Stimulated activated CD8-positive, alpha-beta memory T cell treated with anti-CD3 and anti-CD28 coated beads, Interleukin-2, amount 100 ng/mL, for 48 hours (primary cell): ENCODE measurements at places on chromosomes 3 and 15.

DNA sequence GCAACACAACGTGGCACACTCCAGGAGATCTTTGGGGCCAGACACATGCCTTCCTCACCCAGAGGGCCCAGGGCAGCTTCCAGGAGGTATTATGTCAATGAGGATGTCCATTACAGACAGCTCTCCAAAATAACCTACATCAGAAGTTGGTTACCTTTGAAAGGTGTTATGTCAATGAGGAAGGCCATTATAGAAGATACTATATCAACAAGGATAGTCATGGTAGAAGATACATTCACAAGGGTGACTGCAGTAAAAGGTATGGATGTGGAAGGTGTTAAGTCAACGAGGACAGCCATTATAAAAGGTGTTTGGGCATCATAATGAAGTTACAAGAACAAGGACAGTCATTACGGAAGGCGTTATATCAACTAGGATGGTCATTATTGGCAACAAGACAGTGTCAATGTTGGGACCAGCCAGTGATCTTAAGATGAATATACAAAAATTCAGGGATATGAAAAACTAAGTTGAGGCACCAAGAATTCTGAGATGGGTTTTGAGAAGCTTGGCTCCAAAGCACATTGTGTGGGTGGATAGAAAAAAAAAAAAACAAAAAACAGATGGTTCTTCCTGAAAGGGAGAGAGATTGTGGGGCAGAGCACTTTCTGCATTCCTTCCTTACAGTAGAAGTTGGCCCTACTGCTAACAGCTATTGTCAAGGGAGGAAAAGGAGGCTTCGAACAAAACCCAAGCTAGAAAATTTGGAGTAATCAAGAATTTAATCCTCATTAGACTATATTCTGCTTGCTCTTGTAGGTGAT is 11.2 kb downstream of the CDCP1 start:
- no peak for DNase-seq

- no peak for DNase-seq
Measured at GRCh38 chr3:45524565-45524964, 70.0 kb upstream of the LIMD1 start.

DNA sequence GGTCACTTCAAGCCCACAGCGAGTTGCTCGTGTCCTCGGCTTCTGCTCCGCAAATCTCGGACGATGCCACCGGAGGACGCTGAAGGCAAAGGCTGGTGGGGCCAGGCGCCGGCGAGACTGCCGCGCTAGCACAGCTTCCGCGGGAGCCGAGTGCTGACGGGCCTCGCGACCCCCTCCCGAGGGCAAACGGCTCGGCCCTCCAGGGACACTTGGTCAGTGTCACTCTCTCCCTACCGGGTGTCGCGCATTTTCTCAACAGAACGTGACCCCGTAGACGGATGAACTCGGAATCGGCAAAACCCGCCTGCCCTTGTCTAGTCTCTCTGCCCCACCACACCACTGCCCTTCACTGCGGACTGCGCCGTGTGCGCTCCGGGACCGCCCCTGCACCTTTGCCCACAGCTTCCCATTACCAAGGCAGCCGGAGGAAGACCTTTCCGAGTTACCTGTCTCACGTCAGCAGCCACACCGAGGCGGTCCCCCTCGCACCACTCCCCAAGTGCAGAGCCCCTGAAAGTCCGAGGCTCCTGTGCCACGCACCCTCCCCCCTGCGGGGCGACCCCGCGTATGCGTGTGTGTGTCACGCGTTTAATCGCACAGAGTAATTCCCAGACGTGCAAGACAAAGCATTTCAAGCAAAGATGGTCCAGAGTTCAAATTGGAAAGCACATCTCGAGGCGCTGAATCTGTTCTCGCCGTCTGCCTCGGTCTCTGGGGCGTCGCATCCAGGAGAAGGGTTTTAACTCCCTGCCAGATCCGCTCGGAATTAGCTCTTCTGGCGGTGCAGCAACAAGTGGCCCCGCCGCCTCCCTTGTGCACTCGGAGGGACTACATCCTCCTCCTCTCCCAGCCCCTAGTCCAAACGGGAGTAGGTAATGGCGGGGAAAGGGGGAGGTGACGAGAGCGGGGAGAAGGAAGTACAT is 245.0 kb upstream of the TOPAZ1 start:
- no peak for DNase-seq

DNA sequence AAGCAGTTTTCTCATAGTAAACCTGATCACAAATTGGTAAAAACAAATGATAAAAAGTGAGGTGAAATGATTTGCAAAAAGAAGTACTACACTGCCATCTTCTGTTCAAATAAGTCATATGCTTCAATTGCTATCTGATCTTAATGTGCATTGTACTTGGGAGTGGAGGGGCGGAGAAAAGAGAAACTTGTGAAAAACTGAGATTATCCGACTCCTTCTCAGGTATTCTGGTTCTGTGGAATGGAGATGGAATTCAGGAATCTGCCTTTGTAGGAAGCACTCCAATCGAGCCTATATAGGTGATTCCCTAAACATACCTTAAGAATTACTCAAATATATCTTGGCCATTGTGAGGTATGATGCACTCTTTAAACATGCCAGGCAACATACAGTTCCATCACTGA is 180.6 kb downstream of the CHL1 start:
- DNase-seq: no peak

- no peak for DNase-seq
Measured at GRCh38 chr15:65066635-65067316, 1.0 kb downstream of the RASL12 start.

- no peak for DNase-seq
Measured at GRCh38 chr3:180142041-180142440, 105.3 kb upstream of the PEX5L start.

- DNase-seq: no peak
Measured at GRCh38 chr3:94004301-94004910, 24.0 kb downstream of the STX19 start.
